ENCODE measurements at places on chromosomes 7 and 10.

DNA sequence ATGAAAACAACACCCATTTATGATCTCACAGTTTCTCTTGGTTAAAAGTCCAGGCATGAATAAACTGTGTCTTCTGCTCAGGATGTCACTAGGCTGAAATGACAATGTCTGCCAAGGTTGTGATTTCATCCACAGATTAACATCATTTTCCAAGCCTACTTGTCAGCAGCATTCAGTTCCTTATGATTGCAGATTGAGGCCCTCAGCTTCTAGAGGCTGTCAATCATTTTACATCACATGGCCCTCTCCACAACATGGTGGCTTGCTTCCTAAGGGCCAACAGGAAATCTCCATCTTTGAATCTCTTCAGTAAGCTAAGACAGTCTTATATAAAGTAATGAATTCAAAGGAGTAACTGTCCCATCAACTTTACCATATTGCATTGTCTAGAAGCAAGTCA, 377.6 kb downstream of the ANKRD7 start:
- DNase-seq = no peak

DNA sequence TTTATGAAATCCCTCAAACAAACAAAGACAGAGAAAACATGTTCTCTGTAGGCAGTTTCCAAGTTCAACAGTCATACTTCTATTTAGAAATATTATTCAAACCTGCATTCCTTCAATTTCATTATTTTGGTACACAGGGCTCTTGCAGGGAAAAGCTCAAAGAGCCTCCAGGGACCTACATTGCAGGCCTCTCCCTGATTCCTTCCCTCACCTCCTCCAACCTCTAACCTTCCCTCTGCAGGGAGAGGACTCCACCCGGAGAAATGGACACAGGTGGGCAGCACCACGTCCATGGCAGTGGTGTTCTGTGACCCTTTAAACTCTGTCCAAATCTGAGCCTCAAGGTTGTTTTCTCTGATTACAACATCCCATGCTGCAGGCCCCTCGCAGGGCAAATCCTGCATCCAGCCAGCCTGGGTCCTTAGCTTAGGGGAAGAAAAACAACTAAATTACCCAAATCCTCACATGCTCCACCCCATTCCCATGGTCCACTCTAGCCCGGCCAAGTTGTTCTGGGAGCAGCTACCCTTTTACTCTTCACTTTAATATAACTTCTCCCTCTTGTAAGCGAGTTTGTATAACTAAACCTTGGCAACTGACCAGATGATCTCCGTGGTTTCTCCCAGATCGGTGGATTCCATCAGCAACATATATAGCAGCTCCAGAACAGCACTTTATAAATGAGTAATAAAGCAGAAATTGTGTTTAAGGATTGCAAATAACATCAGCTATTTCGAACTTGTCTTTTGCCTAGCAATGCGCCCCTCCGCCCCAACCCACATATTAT, 129.8 kb downstream of the CUBN start:
- peak; percentile 45 for DNase-seq

DNA sequence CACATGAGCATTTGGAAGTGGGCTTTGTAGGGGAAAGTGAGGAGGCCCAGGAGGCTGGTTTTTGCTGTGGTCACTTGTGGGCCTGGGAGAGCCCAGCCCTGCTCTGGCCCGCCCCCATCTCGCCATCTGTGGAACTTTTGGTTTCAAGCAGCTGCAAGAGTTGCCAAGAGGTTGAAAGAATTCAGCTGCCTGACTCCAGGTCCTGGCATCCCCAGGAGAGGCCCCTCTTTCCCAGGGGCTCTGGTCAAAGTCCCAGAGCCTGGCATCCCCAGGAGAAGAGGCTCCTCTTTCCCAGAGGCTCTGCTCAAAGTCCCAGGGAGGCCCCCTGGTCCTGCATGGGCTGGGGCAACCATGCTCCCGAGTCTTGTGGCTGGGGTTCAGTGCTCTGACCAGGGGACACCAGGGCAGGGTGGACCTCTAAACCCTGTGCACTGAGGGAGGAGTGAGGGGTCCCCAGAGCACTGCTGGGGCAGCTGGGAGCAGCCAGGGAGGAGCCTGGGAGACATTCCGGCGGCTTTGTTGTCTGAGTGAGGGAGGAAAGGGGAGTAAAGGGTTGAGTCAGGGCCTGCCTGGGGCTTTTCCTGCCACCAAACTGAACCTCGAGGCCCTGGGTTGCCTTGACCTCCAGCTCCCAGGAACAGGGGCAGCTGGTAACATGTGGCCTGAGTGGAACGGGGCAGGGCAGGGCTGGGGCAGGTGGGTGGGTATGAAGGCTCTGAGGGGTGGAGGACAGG, 27.7 kb upstream of the CSGALNACT2 start:
- peak; percentile 35 for DNase-seq

DNA sequence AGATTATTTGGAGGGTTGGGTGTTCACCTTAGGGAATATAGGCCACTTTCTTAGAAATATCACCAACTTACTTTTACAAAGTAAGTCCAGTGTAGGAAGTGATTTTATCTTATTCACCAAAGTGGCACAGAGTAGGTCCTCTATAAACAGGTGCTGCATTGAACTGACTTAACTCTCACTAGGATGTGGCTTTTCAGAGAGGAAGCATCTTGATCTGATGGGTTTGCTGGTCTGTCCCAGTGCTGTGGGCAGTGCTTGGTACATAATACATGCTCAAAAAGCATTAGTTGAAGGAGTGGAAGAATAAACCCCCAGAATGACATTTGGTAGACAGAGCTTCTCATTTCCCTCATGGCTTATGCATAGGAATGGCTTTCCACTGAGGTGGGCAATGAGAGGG, 334.7 kb downstream of the LRMDA start:
- DNase-seq = no peak
